HT-29 (cell line): ENCODE measurements at places on chromosomes 7 and 10. TPM values are rescaled to one million over a fixed set of nuclear protein-coding genes. Genes with fewer than 3 reads are reported as not detected.

Gene WDR86
- total RNA-seq = 1.8 and 2.0 TPM in 2 replicates

Gene PMPCB
- 41.1 and 43.7 TPM in 2 replicates for total RNA-seq

Gene PKD2L1
- 0.21 TPM in 1 of 2 replicates, not detected in the other for total RNA-seq

Gene FAM170B
- not detected in 2 replicates for total RNA-seq

Gene AS3MT
- not detected in 2 replicates for total RNA-seq

Gene UBN2
- total RNA-seq = 3.4 and 4.6 TPM in 2 replicates

DNA sequence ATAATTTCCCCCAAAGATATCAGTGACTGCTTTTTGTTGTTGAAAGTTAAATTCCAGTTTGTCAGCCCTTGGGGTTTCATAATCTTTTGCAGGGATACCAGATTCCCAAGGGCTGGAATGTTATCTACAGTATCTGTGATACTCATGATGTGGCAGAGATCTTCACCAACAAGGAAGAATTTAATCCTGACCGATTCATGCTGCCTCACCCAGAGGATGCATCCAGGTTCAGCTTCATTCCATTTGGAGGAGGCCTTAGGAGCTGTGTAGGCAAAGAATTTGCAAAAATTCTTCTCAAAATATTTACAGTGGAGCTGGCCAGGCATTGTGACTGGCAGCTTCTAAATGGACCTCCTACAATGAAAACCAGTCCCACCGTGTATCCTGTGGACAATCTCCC, 3.2 kb downstream of the CYP26A1 start:
- DNase-seq = no peak

DNA sequence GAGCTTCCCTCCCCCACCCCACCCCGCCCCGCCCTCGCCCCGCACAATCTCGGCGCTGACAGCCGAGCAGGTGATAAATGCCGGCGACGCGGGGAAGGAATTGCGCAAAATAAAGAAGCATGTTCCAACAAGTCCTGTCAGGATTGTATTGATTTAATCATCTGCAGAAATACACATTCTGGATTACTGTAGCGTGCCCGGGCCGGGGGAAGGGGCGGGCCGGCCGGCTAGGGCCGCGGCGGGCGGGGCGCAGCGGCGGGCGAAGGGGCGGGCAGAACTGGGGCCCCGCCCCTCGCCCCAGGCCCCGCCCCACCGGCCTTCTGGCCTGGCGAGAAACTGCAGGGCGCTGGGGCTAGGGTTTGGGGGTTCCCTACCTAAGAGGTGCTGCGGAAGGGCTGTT, 88.9 kb upstream of the PAX2 start:
- DNase-seq = no peak

GRCh38 chr7:44853391-44853790, 5.5 kb upstream of the H2AZ2 start:
- DNase-seq = no peak

GRCh38 chr7:82221152-82221674, 222.4 kb downstream of the CACNA2D1 start:
- DNase-seq = no peak

- peak; percentile 35 for DNase-seq
Observed at GRCh38 chr10:46526682-46527038, 29.8 kb downstream of the GPRIN2 start.

DNA sequence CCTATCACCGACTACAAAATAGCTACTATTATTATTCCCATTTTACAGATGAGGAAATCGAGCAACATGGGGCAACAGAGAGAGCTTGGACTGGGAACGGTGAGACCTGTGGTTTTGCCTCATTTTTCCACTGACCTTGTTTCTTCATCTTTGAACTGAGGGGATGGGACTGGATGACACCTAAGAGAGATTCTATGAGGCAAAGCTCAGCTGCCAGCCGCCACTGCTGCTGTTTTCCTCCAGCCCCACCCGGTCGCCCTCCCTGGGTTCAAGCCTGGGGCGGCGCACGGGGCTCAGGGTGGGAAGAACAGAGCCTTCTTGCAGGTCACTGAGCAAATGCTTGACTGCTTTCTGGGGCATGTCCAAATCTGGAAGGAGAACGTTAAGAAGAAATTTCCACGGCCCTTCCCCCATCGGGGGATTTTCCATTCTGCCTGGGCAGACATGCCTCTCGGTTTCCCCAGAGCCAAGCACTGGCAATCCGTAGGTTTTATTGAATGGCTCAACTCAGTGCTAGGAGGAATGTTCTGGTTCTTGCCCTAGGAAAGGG, 12.3 kb downstream of the DDIT4 start:
- DNase-seq = no peak

DNA sequence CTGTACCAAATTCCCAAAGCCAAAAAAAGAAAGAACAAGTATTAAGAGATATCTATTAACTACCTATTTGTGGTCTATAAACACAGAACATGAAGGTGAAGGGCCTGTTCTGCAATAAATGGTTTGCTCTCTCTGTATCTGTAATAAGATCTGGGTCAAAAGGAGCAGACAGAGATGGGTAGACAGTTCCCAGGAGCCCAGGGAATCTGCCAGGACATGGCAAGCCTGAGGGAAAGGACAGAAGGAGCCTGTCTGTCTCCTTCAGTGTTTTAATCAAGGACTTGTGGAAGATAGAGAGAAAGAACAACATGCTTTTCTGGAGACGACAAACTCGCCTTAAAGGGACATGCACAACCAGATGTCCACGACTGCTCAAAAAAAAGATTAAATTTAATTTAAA, 165.7 kb downstream of the ELMO1 start:
- no peak for DNase-seq

- peak; percentile 28 for DNase-seq
Observed at GRCh38 chr10:29386342-29386999, 97.6 kb downstream of the LYZL1 start.

- DNase-seq = peak; percentile 95
Observed at GRCh38 chr10:93458821-93459257, 23.3 kb downstream of the MYOF start.

GRCh38 chr7:53326634-53327033, 291.2 kb downstream of the POM121L12 start:
- no peak for DNase-seq

DNA sequence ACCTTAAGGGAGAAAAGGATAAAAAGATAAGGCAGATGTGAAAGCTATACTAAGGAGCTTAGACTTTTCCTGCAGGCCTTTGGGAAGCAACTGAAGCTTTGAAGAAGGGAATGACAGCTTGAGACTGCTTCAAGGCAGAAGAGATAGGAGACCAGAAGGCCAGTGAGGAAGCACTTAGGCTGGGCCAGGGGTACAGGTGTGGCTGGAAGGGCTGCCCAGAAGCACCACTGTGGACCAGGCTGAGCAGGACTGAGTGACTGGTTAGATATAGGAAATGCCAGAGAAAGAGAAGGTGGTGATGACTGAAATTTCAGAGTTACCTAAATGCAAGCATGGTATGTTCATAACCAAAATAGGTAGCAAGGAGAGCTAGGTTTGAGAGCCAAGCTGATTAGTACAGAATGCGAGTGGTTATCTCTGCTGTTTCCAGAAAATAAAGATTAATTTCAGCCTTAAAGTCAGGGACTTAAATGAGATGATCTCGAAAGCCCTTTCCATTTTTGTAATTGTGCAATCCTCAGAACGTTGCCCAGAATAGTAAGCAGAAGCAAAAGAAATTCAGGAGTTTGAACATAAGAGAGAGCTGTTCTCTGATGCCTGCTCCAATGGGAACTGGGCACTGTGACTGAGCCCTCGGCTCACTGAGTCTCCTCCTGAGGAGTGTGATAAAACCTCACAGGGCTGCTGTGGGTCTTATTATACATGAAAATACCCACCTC, 54.9 kb downstream of the MET start:
- no peak for DNase-seq

DNA sequence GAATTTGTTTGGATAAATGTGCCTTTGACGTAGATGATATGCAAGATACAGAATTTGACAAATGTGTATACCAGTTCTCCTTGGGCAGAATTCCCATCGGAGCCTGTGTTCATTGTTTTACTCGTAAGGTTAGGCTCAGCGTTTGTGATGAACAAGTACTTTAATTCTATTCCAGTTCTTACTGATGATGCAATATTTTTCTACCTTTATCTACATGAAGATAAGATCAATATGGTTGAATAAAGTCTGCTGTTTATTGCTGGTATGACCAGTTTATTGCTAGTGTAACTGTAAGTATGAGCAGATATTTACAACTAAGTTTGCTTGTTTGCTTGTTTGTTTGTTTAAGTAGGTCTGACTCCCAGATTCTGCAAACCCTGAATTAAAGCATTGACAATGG, 145.4 kb upstream of the ADARB2 start:
- DNase-seq = no peak

DNA sequence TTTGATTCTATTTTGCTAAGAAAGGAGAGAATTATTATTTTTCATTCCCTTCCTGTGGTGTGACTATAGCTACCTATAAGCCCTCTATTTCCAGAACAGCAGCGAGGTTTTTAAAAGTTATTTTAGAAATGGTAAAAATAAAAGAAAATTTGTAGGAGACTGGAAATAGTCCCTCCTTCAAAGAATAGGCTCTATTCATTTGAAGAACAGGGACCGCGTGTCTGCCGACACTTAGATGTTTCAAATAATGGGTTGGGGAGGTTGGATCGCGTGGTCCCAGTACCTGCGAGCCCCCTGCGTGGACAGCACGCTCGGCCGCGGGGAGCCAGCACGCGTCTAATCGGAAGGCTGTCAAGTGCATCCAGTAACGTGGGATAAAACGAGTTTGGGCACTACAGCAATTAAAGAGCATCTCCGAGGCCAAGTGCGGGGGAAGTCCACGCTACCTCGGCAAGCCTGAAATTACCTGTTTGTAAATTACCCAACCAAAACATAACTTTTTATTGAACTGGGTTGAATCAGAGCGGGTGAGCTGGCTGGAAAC, 1.0 kb downstream of the CACNA2D1 start:
- no peak for DNase-seq

DNA sequence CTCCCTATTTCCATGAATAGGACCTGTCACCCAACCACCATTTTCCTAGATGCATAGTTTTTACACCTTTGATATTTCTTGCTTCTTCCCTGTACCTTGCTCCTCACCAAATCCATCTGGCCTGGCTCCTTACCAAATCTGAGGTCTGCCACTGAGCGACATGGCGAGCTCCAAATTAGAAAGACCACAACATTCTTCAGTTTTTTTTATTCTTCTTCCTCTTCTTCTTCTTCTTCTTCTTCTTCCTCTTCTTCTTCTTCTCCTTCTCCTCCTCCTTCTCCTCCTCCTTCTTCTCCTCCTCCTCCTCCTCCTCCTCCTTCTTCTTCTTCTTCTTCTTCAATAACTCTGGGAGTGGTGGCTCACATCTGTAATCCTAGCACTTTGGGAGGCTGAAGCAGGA, 7.1 kb downstream of the CPED1 start:
- DNase-seq = no peak

GRCh38 chr7:7136466-7137381, 45.6 kb upstream of the C1GALT1 start:
- no peak for DNase-seq

DNA sequence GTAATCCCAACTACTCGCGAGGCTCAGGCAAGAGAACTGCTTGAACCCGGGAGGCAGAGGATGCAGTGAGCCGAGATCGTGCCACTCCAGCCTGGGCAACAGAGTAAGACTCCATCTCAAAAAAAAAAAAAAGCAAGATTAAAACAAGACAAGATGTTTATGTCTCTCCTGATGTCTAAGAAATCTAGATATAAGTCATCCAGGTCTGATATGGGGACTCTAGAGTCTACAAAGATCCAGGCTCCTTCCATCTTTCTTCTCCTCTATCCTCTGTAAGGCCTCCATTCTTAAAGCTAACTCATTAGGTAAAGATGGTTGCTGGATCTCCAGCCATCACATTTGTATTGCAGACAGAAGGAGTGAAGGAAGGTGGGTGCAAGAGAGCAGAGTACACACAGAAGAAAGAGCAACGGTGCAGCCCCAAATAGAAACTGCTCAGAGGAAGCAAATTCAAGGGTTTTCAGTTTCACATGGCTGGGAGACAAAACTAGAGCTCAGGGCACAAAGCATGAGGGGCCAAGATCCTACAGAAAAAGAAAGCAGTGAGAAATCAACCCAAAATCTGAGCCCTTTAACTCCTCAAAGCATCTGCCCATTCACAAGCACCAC, 57.6 kb downstream of the USP6NL start:
- no peak for DNase-seq

DNA sequence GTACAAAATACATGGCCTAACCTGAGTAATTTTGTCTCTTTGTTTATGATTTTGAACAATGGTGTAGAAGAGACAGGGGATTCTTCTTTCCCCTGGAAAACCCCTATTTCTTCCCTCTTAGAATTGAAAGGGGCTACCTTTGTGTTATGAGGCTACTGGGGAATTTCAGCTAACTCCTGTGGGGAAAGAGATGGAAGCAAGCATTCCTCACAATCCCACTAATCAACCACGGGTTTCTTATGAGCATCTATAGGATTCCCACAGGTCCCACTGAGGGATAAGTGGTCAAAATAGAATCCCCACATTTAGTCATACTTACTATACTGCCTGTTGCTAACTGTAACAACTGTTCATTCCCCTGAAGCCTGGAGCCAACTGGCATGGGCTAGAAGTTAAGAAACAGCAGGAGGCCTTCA, 32.2 kb upstream of the ITGB8 start:
- DNase-seq = no peak
